ENCODE measurements at places on chromosomes 4 and X. TPM values are rescaled to one million over a fixed set of nuclear protein-coding genes. Genes with fewer than 3 reads are reported as not detected.
A peak's percentile ranks its signal among the peaks of the same experiment; 100 is the strongest.

Gene F8A2
- total RNA-seq: not detected

Gene ASMT
- total RNA-seq: not detected

Gene PNMA6A
- total RNA-seq: 1.9 TPM

Gene MAB21L2
- 0.17 TPM for total RNA-seq

Gene GRPEL1
- total RNA-seq: 62.7 TPM

Gene COX7B2
- total RNA-seq: not detected

Gene NDST4
- not detected for total RNA-seq

Gene MAGEB6B
- total RNA-seq: not detected

Gene CXCL5
- not detected for total RNA-seq

Gene ARR3
- not detected for total RNA-seq

Gene TLR10
- not detected for total RNA-seq

Gene MGAT4D
- not detected for total RNA-seq

Gene PPP2R3B
- total RNA-seq: 194 TPM

- DNase-seq: no peak
These were observed 2189.6 kb downstream of the PCDH7 start for GRCh38 chr4:32909736-32910135.

GRCh38 chr4:79904331-79904730, 168.7 kb downstream of the ANTXR2 start:
- DNase-seq: no peak

GRCh38 chr4:26812049-26812714, 48.5 kb upstream of the STIM2 start:
- no peak for DNase-seq

GRCh38 chrX:110162867-110163266, 155.0 kb downstream of the AMMECR1 start:
- DNase-seq: no peak

GRCh38 chrX:72120837-72121236, 10.9 kb downstream of the RTL5 start:
- DNase-seq: no peak

GRCh38 chrX:85309717-85310116, 65.9 kb downstream of the ZNF711 start:
- DNase-seq: no peak

- DNase-seq: no peak
These were observed 37.3 kb upstream of the BBS12 start for GRCh38 chr4:122695226-122695625.

DNA sequence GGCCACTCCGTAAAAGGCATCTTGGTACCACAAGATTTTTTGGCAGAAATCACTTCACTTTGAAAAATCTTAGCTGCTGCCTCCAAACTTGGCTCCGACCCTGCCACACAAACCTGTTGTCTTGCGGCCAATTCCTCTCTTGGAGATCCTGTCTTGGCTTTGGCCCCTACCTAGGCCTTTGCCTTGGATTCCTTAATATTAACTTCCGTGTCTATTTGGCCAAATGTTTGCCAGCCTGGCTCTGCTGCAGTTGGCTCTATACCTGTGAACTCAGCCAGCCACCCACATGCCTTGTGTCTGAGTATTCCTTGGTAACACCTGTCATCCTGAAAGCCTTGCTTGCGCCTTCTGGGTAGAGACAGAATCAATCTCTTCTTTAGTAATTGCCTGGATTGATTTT, 12.5 kb downstream of the GRXCR1 start:
- DNase-seq: no peak

GRCh38 chr4:83510442-83510841, 25.5 kb upstream of the GPAT3 start:
- no peak for DNase-seq

DNA sequence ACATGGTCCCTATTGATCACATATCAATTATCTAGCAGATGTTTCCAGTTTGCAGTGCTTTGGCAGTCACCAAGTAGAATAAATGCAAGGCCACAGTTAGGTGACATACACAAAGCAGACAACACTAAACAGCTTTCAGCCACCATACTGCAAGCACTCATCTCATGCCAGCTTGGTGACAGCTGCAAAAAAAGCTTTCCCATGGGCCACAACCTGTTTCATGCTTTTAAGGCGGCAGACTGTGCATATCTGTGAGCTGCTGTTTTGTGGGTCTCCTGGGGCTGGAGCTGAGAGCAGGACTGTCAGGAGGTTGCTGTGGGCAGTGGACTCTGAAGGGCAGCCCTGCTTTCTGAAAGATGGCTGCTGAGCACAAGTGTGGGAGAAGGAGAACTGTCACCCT, 82.6 kb downstream of the FHDC1 start:
- DNase-seq: no peak

GRCh38 chrX:5431823-5432222, 796.8 kb downstream of the NLGN4X start:
- DNase-seq: no peak

DNA sequence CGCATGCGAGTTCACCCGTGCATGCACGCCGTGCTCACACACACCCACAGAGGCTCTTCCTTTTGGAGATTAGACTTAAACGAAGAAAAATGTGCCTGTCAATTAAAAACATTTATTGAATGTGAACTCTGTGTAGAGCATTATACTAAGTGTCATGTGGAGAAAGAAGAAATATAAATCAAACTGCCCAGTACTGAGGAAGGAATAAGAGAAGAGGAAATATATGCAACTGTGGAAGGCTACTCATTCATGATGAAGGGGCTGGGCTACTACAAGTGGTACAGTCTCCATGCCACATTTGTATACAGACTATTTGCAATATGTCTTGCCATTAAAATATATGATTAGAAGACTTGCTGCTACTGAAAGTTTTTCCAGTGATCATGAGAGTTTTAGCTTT, 714.7 kb downstream of the DMD start:
- DNase-seq: no peak

DNA sequence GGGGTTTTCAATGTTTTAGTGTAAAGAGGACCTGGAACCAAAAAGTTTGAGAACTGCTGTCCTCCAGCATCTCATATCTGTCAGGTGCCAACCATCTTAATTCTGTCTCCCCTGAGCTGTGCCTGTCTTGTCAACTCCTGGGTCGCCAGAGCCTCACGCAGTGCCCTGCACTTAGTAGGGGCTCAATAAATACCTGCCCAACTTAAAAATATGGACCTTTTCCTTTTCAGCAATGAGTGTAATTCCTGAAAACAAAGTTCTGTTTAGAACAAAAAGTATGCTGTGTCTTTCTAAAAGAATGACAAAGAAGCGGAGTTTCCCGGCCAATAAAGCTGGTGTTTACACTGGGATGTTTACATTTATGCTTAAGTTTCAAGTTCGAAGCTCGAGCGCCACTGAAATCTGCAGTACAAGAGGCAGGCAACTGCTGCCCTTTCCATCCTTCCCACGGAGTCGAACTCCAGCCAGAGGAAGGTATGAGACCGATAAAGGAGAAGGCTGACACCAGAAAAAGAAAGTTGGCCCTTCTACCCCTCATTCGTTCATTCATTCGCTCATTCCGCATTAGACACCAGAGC, 1.1 kb upstream of the HTATSF1 start:
- DNase-seq: no peak

DNA sequence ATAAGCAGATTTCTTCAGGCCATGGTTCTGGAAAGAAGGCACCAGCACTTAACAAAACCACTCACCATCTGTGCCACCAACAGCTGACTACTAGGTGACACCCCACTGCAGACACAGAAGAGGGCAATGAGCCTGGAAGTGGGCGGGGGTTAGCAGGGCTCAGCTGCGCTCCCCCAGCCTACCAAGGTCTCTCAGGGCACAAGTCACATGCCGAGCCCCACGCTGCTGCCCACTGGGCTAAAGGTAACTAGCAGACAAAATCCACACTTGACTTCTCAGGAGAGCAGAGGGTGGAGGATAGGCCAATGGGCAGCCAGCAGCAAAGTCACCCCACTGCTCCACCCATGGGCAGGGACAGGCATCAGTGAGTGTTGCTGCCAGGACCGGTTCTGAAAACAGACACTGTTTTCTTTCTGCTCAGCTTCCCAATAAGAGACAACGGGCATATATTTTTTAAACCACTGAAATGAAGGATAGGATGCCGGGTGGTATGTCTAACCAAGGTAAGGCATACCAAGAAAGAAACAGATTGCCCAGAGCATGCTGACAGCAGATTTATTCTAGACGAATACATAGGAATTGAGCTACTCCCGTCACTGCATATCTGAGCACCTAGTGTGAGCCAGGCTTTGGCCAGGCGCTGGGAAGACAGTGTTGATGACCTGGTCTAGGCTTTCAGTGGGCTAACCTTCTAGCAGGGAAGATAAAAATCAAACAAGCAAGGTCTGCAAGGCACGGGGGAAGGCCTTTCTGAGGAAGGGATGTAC, 20.1 kb downstream of the ACSL1 start:
- DNase-seq: peak; percentile 90

GRCh38 chrX:100695302-100695701, 36.6 kb downstream of the SYTL4 start:
- no peak for DNase-seq

- DNase-seq: no peak
These were observed 218.1 kb upstream of the GK2 start for GRCh38 chr4:79626101-79626500.

DNA sequence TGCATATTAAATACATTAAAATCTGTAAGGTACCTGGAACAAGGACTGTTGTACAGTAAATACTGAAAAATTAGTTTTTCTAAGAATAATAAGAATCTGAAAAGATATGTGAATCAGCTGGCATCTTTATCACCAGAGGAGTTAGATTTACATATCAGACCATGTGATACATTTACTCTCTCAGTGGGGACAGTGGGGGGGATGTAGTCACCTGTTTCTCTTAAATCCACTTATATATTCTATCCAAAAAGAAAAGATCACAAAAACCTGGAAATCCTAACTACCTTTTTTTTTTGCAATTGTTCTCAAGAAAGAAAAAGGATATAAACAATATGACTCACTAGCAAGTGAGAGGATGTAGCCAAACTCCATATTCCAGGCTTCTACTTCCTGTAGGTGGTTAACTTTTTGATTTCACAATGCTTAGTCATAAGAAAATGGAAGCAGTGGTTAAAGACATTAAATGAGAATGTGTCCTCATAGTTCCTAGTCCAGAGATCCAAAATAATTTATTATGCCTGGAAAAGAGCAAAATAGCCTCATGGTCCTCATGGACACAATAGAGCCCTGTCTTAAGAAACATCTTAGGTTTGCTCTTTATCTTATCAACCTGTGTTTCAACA, 22.5 kb upstream of the MYOZ2 start:
- DNase-seq: no peak

GRCh38 chr4:20680736-20681135, 19.5 kb upstream of the PACRGL start:
- DNase-seq: no peak

DNA sequence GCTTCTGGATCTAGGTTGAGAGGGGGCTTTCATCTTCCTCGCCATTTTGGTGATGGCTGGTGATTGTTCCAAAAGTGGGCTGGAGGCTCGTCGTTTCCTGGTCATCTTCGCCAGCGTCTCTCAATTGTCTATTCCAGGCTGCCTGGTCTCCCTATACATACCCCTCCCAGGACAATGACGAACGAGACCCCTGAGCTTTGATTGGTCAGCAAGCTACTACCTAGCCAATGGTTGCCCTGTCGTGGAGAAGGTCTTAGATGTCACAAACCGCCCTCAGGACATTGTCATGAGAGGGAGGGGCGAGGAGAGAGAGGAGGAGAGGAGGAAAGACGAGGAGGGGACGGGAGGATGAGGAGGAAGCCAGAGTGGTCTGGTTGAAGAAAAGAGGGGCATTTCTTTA, 7.7 kb upstream of the MAGEA4 start:
- no peak for DNase-seq
